NCI-H1417 treated with DMSO at 0.1 percent for 48 hours (cell line): ENCODE measurements at places on chromosomes 1 and 21.

GRCh38 chr1:198696211-198696610 is 57.4 kb downstream of the PTPRC start:
- DNase-seq: no peak

DNA sequence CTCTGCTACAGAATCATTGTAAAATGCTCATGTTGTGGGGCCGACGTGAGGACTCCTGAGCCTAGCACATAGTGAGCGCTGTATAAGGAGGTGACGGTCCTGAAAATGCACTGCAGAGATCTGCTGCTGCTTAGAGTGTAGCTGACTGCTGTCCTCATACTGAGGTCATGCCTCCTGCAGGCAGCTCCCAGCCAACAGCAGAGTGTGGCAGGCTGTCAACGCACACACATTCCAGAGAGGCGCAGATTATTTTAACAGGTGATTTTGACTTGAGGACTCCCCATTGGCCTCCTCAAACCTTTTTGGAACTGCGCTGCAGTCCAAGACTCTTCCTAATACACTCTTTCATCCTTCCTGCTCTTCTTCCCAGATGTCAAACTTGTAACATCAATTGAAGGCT is 119.8 kb upstream of the KCNJ6 start:
- DNase-seq: no peak

- peak; percentile 73 for DNase-seq
Measured at GRCh38 chr1:11198851-11199594, 9.9 kb downstream of the ANGPTL7 start.

GRCh38 chr1:221683681-221684080 is 58.2 kb downstream of the DUSP10 start:
- DNase-seq: no peak

DNA sequence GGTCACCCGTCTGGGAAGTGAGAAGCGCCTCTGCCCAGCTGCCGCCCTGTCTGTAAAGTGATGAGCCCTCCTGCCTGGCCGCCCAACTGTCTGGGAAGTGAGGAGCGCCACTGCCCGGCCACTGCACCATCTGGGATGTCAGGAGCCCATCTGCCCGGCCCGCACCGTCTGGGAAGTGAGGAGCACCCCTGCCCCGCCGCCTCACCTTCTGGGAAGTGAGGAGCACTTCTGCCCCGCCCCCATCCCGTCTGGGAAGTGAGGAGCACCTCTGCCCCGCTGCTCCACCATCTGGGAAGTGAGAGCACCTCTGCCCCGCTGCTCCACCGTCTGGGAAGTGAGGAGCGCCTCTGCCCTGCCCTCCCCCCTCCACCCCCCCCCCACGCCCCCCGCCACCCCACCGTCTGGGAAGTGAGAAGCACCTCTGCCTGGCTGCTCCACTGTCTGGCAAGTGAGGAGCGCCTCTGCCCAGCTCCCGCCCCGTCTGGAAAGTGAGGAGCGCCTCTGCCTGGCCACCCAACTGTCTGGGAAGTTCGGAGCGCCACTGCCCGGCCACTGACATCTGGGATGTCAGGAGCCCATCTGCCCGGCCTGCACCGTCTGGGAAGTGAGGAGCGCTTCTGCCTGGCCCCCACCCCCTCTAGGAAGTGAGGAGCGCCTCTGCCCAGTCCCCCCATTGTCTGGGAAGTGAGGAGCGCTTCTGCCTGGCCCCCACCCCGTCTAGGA is 4.5 kb upstream of the ZZZ3 start:
- no peak for DNase-seq

DNA sequence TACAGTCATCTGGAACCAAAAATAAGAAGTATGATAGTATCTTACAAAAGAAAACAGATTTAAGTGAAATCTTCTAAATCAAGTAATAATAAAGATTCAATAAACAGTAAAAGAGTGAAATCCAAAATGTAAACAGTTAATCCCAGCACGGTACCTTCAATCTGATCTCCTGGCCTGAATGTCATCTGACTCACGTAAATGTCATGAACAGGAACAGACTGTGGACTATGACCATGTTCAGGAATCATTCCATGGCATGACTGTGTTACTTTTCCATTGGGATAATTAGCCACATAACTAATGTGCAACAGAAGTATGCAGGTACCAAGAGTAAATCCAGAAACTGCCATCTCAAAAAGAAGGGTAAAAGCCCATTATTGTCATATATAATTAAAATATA is 18.0 kb downstream of the FRRS1 start:
- no peak for DNase-seq
